ENCODE measurements at places on chromosomes 13 and 19.
A peak's percentile ranks its signal among the peaks of the same experiment; 100 is the strongest.

DNA sequence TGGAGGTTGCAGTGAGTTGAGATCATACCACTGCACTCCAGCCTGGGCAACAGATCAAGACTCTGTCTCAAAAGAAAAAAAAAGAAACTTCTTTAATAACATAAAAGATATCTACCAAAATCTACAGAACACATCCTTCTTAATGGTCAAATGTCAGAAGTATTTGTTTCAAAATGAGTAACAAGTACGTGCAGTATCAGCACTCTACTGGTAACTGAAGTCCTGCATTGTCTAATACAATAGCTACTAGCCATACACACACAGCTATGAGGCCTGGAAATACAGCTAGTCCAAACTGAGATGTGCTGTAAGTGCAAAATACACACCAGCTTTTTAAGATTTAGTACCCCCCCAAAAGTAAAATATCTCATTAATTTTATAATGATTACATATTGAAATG lies 88.1 kb downstream of the TSC22D1 start:
- no peak for DNase-seq

DNA sequence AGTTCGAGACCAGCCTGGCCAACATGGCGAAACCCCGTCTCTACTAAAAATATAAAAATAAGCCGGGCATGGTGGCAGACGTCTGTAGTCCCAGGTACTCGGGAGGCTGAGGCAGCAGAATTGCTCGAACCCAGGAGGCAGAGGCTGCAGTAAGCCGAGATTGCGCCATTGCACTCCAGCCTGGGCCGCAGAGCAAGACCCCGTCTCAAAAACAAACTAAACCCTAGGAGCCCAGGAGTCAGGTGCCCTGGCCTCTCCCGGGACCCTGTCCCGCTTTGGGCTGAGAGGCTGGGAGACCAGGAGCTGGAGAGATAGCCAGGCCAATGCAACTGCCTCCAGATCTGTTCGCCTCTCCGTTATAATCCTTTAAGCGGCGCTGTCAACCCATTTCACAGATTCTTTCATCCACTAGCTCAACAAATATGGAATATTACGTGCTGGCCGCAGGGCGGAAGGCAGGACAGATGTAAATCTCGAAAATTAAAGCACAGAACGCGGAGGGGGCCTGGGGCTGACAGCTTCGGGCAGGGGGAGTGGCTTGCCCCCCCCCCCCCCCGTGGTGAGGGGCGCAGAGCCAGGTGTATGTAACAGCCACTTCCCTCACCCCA lies 5.3 kb upstream of the MYBPC2 start:
- no peak for DNase-seq

DNA sequence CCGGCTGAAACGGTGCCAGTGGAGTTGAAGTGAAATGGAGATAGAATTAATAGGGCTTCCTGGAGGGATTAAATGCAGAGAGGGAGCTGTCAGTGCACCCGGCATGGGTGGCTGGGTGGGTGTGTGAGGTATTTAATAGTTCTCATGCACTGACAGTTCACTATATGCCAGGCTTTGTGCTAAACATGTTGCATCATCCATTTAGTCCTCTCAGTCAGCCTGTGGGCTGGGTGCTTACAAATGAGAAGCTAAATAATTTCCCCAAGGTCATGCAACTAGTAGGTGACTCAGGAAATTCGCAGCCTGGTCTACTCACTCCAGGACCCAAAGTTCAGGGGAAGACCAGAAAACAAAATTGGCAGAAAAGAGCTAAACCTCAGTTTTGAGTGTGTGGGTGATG lies 63.5 kb upstream of the SPATA13 start:
- peak; percentile 78 for DNase-seq

GRCh38 chr19:19647037-19647835 lies 3.8 kb upstream of the GMIP start:
- no peak for DNase-seq

DNA sequence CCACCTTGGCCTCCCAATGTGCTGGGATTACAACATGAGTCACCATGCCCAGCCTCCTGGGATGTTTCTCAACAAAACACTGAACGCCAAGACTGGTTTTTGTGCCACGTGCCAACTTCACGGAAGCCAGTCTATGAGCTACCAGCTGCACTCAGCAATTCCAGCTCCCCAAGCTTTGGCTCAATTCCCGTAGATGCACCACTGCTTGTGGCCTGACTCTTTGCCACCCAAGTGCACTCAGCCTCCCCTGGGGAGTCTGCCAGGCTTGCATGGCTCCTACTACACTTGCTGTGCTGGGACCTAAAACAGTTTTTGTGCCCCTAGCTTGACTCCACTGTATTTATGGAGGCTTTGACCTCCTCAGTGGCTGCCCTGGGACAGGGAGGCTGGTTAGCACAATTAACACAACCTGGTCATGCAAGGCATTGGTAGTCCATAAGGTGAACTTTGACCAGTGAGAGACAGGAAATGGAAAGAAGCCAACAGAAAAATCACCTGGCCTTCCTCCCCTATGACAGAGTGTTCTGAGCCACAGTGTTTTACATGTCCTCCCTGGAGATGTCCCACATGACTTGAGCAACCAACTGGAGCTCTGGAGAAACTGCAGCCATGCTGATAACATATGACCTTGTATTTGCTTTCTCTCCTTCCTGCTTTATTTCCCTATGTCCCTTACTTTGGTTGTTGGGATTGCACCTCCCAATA lies 1173.1 kb downstream of the UQCRFS1 start:
- DNase-seq = no peak

DNA sequence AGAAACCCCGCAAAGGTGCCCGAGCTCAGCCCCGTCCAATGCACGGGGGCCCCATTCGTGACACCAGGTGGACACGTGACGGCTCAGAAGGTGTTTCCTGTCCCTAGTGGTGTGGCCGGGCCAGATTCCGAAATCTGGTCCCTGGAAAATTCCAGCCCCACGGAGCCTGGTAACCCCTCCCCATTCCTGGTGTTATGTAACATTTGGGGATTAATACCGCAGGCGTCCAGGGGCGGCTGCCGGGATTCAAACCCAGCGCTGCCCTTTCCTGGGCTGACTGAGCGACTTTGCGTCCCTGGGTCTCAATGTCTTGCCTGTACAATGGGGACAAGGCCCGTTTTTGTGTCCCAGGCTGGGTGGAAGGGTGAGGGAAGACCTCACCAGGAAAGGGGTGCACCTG lies 1.0 kb upstream of the PLK5 start:
- DNase-seq = no peak

GRCh38 chr13:38462605-38463004 lies 113.0 kb downstream of the UFM1 start:
- no peak for DNase-seq

- peak; percentile 32 for DNase-seq
Observed at GRCh38 chr13:100859861-100860260, 185.3 kb upstream of the TMTC4 start.

GRCh38 chr13:105363261-105364190 lies 1171.9 kb downstream of the EFNB2 start:
- no peak for DNase-seq

GRCh38 chr13:66225072-66225471 lies 1005.1 kb downstream of the PCDH9 start:
- no peak for DNase-seq

DNA sequence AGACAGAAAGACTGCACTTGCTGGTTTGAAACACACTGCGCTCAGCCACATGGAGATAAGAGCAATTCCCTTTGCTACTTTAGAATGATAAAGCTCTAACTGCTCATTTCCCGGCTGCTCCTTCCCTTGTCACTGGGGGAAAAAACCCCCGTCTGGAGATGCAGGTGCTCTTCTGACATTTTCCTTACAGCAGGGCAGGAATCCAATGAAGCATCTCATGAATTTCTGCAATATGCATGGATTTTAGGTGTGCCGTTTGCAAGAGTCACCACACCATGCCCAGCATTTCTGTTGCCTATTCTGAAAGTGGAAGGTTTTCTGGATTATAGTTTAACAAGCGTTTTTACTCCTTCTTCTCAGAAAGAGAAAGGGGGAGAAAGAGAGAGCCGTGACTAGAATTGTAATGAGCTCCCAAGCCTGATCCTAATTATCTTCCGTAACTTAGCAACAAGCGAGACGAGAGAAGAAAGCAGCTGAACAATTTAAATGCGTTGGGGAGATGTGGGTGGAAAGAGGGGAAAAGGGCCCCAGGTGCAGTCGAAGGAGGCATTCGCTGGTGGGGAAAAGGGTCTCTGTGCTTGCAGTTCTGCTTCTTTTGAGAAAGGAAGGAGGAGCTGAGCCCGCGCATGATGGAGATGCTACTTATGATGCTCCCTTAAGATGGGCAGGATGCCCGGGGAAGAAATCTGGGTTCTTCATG lies 76.6 kb upstream of the SPATA13 start:
- no peak for DNase-seq

DNA sequence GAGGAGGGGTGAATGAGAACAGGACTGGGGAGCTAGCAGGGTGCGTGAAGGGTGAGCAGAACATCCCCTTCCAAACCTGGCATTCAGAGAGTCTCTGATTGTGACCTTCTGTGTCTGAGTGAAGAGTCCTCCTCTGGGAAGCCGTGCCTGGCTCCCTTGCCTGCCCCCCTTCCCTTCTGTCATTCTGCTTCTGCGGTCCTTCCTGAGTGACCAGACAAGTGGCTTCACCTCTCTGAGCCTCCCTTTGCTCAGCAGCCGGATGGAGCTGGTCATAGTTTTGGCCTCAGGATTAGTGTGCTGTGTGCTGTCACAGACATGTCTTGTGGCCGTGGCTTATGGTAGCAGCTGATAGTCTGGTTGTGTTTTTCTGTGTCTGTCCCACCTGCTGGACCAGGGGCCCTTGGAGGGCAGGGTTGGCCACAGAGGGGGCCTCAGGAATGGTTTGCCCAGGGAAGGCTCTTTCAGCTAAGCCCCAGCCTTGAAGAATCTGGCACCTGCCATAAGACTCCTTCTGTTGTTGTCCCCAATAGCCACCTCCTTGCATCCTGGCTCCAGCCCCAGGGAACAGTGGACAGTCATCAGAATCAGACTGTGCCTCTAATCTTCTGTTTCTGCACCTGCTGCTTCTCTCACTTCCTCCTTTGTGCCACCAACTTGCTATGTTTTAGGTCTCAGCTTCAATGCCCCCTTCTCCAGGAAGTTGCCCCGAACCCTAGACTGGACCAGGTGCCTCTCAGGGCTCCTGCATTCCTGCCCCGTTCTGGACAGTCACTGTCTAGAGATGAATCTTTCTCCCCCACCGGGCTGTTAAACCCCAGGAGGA lies 5.9 kb downstream of the CLPTM1 start:
- no peak for DNase-seq

DNA sequence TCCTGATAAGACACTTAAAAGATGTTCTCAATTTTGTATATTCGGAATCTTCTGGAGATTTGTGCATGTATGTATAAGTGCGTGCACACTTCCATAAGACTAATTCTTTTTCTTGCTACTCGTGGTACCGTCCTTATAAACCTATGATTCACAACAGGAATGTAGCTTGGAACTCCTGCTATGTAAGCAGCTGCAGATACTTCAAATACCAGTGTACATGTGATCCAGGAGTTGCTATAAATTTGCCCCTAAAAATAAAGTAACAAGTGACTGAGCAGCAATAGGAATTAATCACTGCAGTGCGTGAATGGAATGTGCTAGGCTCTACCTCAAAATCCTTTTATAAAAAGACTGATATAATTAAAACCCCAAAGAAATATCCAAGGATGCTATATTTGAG lies 214.9 kb downstream of the KLF5 start:
- DNase-seq = peak; percentile 20

GRCh38 chr13:46039411-46040182 lies 12.9 kb downstream of the ZC3H13 start:
- peak; percentile 49 for DNase-seq

- peak; percentile 97 for DNase-seq
Observed at GRCh38 chr19:48724796-48725753, 5.5 kb upstream of the MAMSTR start.
